ENCODE measurements at places on chromosomes 4 and X. TPM values are rescaled to one million over a fixed set of nuclear protein-coding genes. Genes with fewer than 3 reads are reported as not detected.
A peak's percentile ranks its signal among the peaks of the same experiment; 100 is the strongest.

GRCh38 chr4:148704291-148704690 lies 262.1 kb upstream of the NR3C2 start:
- DNase-seq: no peak

- DNase-seq: no peak
These were observed 131.8 kb downstream of the GLRA3 start for GRCh38 chr4:174697202-174697601.

GRCh38 chr4:1246111-1246881 lies 2.6 kb downstream of the CTBP1 start:
- peak; percentile 62 for DNase-seq

- peak; percentile 89 for DNase-seq
These were observed 627 bp downstream of the CDKN2AIP start for GRCh38 chr4:183445097-183445428.

- no peak for DNase-seq
These were observed 48.6 kb upstream of the ARSJ start for GRCh38 chr4:114028071-114028470.

DNA sequence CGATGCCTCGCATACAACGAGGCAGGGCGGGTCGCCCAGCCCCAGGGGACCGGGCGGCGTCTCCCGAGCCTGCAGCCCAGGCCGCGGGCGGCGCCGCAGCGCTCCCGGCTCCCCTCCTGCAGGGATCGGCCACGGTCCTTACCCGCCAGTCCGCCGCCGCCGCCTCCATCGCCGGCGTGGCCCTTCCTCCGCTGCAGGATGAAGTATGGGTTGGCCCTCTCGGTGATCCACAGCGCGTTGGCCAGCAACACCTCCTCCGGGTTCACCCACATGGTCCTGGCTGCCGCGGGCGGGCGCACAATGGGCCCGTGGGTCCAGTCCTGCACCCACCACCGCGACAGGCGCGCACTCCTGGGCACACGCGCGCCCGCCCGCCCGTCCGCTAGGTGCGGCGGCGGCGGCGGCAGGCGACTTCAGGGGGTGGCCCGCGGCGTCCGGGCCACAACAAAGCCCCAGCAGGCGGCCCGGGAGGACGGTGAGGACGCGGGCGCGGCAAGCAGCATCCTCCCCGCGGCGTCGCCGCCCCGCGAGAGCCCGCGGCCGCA lies 339 bp downstream of the TBC1D9 start:
- DNase-seq: peak; percentile 82

DNA sequence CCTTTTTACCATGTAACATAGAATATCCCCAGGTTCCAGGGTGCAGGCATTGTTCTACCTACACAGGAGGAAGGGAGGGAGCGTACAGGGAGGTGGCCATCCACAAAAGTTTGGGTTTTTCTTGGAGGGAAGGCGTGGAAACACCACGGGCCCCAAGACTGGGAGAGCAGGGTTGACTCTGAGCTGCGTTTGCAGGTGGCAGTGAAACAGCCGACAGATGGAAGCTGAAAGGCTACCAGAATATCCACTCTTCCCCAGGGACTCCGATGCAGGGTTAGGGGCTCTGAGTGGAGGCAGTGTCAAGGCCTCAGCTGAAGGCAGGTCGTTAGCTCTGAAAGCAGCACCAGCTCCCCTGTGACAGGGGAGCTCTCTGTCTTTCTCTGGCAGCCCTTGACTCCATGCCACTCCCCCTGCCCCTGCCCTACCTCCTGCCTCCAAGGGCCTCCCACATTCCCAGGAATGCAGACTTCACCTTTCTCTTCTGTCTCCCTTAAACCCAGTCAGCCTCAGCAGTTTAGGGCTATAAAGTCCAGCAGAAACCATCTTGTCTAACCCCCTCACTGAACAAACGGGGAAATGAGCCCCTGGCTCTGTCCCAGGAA lies 14.0 kb upstream of the GLOD5 start:
- peak; percentile 50 for DNase-seq

NUDT11 gene
- 1.6 TPM for total RNA-seq

ENPP6 gene
- 0.83 TPM for total RNA-seq
